ENCODE measurements at places on chromosomes 3 and 15. TPM values are rescaled to one million over a fixed set of nuclear protein-coding genes. Genes with fewer than 3 reads are reported as not detected.

Gene TIMP4
- 11.3 TPM for total RNA-seq

Gene MCTP2
- 1.8 TPM for total RNA-seq

Gene CP
- total RNA-seq: 0.17 TPM

Gene TAGLN3
- 1.0 TPM for total RNA-seq

Gene IFT122
- total RNA-seq: 24.7 TPM

Gene FAM81A
- total RNA-seq: 0.50 TPM

Gene ADAMTSL3
- total RNA-seq: 1.0 TPM
